ENCODE measurements at places on chromosomes 11 and 22.

DNA sequence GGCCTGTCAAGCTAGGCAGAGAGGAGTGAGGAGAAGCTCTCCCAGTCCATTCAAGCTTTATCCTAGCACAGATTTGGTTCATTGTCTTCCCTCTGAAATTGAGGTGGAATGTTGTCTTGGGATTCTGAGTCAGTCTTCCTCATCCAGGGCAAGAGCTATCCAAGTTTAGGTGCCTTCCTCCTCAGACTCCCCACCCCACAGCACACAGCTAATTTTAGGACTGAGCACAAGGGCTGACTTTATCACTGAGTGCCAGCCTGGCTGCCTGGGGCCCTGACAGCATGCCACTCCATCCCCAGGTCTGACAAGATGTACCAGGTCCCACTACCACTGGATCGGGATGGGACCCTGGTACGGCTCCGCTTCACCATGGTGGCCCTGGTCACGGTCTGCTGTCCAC is 2.6 kb downstream of the PGAP2 start:
- no peak for DNase-seq

GRCh38 chr11:10092426-10092825 is 201.6 kb downstream of the SBF2 start:
- DNase-seq = no peak

GRCh38 chr11:105155679-105156078 is 16.1 kb upstream of the CARD18 start:
- DNase-seq = no peak

- DNase-seq = peak; percentile 94
Measured at GRCh38 chr22:27416511-27417420, 384.8 kb downstream of the MN1 start.

DNA sequence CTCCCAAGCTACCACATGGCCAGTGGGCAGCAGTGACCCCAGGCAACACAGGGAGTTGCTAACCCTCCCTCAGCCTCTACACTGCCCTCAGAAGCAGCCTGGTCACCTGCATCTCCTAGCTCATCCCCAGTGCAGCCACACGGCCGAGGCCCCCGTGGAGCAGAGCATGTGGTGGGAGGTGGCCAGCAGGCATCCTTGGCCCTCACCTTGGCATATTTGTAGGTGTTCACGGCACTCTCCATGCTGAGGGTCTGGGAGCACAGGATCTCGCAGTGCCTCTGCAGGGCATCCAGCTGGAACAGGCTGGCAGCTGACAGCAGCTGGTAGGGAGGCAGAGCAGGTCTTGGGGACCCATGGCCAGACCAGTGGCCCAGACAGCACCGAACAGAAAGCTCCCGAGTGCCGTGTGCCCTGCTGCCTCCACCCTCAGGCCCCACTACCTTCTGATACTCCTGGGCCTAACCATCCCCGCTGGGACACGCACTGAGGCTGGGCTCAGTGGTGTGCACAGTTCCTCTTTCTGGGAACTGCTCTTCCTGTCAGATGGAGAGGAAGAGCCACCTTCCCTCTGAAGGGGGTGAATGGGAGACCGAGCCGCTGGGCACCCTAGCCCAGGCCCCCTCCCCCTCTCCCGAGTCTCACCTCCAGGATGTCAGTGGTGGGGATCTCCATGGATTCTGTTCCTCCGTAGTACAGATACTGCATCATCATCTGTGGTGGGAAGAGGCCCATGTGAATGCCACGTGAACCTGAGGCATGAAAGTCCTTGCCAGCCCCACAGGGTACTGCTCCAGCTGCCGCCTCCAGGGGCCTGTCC is 48.8 kb downstream of the NAT10 start:
- DNase-seq = no peak

DNA sequence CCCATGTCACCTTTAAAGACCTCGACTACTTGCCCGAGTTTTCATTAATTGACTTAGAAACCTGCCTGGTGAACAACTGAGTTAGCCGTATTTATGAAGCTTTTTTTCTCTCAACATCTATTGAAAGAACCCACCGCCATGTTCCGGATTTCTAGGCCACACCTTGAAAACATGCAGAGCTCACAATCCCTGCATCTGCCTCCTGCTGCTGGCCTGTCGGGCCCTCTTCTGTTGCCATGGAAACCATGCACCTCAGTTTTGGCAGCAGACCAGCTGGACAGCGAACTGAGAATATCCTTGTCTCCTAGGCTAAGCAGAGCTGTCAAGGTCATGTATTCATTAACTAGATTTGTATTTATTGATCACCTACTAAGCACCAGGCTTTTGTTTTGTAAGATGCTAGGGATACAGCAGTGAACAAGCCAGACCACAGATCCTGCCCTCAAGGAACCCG is 4.3 kb upstream of the PATZ1 start:
- peak; percentile 38 for DNase-seq

GRCh38 chr11:7844521-7844920 is 47.8 kb upstream of the OR5P2 start:
- DNase-seq = no peak

- DNase-seq = no peak
Measured at GRCh38 chr22:47328550-47329243, 566.2 kb downstream of the TBC1D22A start.

DNA sequence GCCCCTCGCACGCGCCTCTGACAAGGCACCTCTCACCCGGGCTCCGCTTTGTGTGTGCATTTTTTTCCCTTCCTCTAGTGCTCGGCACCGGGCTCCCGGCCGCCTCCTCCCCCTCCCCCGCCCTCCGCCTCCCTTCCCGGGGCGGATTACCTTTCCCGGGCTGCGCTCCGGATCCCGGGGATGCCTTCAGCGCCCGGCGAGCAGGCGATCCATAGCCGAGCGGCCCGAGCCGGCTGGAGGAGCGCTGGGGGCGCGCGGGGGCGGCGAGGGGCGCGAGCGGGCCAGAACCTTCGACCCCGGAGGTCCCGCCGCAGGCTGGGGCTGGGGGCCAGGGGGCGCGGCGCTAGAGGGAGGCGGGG is 282 bp downstream of the MPPED2 start:
- DNase-seq = no peak

DNA sequence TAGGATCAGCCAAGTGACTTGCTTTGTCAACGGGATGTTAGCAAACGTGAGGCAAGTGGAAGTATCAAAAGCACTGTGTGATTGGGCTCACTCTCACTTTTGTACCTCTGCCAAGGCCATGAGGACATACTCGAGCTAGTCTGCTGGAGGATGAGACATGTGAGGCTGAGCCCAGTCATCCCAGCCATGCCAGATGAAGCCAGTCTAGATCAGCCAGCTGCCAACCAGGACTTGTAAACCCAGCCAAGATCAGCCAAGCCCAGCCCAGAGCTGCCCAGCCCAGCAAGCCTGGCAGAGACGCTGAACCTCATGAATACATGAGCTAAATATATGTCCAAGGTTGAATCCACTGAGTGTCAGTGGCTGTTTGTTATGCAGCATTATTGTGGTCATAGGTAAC is 369.7 kb downstream of the MN1 start:
- DNase-seq = no peak

DNA sequence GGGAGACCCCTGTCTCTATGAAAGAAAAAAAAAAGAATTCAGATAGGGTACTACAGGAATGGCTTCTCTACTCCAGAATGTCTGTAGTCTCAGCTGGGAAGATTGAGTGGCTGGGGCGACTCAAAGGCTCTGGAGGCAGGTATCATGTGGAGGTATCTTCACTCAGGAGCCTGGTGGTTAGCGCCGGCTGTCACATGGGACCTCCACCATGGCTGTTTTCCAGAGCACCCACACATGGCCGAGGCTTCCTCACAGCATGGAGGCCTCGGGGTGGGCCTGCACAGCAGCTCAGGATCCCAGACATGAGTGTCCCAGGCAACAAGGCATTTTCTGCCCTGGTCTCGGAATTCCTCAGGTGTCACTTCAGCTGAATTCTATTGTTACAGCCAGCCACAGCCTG is 10.1 kb downstream of the RPS13 start:
- DNase-seq = no peak

DNA sequence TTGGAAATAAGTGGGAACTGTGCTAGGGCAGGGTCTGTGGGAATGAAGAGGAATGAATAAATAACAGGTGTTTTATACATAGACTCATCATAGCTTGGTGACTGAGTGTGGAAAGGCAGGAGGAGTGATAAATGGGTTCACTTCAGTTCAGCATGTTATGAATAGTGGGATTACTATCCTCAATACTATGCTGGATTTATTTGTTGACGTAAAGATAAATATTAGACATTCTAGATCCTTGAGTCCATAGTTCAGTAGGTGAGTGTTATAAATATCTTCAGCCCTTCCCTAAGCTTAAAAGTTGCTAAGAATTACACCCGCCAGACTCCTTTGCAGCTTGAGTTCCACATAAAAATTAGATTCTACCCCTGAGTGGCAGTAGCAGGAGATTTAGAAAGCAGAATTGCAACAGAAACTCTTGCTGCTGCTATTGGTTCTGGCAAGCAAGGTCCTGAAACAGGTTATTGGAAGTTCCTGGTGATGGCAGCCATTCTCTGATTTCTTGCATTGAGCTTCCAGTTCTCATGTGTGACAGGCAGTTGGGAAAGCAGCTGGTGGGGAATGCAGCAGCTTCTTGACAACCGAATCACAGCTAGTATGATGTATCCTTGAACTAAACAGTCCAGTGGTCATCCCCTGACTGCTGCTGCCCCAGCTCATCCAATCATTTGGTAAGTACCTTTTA is 1558.9 kb downstream of the FAM181B start:
- DNase-seq = no peak

GRCh38 chr11:134670247-134670782 is 258.3 kb upstream of the B3GAT1 start:
- DNase-seq = no peak

- DNase-seq = no peak
Measured at GRCh38 chr11:107359701-107360100, 97.9 kb downstream of the CWF19L2 start.

DNA sequence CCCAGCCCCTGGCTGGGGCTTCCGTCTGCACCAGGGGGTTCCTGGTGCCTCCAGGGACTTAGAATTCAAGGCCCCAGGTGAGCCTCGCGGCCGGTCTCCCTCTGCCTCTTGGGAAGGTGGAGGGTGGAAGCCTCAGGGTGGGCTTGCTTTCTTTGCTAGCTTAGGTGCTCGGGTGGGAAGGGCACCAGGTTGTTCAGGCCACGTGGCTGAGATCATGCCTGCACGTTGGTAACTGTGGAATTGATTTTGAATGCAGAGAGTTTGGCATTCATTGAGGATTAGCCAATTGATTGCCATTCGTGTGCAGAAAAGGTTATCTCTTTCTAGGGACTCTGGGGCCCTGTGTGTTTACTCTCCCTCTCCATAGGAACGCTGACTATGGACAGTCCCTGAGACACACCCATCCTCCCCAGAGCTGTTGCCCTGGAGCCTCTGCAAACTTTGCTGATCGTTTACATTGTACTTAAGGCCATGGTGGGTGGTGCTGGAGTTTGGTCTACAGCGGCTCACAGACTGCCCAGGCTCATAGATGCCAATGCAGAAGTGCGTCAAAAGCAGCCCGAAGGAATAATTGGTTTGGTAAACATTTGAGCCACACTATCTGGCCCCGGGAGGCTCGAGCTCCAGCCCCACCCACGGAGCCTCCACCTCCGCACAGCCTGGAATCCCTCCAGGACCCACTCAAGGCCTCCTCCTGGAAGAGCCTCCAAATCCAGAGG is 1457.7 kb downstream of the BRD1 start:
- DNase-seq = no peak

DNA sequence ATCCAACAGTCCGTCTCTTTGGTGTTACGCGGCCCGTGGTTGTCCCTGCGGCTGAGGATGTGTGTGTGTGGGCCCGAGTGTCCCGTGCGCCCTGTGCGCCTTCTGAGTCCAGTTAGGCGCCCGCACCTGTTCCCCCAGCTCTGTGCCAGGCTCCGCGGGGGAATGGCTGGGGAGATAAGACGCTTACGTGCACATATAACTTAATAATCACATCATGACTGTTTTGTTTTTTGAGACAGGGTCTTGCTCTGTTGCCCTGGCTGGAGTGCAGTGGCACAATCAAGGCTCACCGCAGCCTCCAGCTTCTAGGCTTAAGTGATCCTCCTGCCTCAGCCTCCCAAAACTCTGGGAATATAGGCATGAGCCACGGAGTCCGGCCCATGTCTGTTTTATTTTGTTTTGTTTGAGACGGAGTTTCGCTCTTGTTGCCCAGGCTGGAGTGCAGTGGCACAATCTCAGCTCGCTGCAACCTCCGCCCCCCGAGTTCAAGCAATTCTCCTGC is 817 bp downstream of the ARL2 start:
- DNase-seq = peak; percentile 67

DNA sequence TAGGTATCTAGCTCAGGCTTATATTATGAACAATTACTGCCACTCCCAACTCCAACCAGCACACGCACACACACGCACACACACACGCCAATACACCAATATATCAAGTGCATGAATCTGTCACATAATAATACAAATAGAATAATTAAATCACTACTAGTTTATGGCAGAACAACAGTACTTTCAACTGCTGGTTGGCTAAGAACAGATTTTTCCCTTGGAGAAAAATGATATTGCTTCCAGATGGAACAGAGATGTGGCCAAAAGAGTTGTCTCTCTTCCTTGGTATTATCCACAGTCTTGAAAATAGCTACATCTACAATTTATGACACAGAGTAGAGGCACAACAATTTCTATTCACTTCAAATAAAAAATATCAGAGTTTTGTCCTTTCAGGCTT is 538.3 kb upstream of the FAT3 start:
- DNase-seq = no peak

DNA sequence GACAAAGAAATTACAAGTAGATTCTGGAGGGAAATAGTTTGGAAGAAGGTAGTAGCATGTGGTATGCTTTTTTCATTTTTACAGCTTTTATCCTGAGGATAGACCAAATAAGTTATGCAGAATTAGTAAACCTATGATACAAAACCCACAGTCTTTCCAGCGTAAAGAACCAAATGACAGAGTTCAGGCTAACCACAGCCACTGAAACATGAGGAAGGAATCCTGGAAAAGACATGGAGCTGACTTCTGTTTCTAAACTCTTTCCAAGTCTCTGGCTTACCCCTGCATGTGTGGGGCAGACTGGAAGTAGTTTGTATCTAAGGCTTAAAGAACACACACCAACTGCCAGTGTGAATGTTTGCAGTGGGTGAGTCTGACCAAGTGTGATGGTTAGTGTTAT is 258.4 kb upstream of the TENM4 start:
- DNase-seq = no peak

DNA sequence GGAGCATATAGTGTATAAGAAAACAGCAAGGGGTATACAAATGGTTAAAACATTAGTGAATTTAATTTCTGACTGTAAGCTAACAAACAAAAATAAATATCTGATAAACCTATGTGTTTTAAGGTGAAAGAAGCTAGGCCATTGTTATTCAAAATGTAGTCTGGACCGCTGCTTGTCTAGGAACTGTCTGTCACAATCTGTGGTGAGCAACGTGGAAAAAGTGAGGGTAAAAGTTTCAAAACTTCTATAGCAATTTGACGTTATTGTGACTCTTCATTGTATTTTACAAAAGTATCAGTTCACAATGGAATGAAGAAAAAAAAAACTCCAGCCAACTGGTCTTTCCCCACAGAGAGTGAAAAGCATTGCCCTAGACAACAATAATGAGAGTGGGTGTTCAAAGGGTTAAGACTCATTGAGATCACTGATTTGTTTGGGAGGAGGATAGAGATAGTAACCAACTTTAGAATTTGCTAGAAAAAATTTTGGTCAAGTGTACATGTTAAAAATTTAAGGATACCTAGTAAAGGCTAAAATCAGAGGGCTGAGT is 79.1 kb downstream of the UVRAG start:
- no peak for DNase-seq
